NCI-H446 treated with DMSO at 0.1 percent for 48 hours (cell line): ENCODE measurements at places on chromosomes 13 and 19.

DNA sequence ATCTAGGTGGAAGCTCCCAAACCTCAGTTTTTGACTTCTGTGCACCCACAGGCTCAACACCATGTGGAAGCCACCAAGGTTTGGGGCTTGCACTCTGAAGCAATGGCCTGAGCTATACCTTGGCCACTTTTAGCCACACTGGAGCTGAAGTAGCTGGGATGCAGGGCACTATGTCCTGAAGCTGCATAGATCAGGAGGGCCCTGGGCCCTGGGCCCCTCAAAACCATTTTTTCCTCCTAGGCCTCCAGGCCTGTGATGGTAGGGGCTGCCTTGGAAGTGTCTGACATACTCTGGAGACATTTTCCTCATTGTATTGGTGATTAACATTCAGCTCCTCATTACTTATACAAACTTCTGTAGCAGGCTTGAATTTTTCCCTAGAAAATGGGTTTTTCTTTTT lies 273.7 kb downstream of the FGF9 start:
- DNase-seq, result no peak

DNA sequence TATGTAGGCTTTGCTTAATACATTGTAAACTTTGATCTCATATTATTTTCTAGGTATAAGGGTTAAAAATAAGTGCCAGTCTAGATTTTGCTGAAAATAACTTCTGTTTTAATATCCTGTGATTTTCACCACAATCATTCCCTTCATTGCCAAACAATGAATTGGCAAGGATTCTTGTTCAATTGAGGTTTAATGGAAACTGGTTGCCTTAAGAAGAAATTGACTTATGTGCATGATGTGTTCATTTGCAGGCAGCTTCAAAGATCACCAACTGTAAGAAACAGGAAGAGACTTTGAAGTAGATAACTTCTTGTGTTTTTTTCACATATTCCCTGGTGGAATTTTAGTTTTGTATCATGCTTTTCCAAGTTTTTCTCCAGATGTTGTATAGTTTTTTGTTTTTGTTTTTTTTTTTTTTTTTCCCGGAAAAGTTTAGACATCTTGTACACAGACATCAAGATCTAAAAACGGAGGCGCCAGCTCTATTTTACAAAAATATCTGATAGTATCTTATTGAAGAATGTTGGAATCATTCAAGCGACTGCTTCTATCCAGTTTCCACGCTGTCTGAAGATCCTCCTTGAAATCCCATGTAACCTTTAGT lies 108.3 kb downstream of the POSTN start:
- no peak for DNase-seq

DNA sequence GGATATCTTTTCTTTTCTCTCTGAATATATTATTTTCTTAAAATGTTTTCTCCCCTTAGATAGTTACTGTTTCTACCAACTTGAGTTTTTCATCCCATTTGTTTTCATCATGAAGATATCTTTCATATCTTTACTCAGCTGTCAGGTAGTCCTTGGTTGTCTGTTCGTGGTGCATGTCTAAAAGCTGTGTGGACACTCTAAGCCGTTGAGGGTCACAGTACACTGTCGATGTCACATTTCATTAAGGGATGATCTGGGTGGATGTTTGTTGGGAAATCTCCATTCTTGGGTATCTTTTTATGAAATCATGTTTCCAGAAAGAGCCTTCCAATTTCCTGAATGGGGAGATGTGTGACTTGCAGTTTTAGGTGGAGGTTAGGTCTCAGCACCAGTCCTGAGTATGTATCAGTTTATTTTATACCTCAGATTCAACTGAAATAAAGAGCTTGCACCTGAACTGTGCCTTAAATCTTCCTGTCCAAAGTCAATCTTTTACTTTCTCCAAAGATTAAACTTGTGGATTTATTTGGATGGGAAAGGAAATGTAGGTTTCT lies 23.2 kb downstream of the ZMYM2 start:
- DNase-seq, result no peak

DNA sequence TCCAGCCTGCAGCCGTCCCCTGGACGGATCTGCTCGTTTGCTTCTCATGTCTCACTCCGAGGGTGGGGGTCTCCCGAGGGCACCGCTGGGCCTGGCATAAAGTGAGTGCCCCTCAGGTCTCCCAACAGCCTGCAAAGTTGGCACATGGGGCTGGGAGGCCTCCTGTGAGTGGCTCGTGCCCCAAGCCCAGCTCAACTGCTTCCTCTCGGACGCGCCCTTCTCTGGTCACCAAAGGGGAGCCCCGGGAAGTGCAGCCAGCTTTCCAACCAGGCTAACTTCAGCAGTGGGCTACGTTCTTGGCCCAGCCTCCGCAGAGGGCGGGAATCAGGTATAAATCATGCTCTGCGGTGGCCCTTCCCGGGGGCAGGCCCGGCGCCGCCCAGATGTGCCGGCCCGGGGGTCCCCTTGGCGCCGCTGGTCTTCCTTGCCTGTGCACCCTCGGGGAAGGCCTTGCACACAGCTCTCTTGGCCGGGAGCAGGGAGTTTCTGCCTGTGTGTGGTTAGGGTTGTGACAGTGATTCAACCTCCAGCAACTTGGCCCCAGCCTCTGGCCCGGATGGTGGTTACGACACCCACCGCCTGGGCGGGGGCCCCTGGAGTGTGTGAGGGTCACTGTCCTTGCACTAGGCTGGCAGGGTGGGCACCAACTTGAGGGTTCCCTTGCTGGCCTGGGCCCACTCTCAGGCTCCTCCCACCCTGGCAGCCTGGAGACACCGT lies 20.7 kb downstream of the CEBPG start:
- DNase-seq, result no peak

DNA sequence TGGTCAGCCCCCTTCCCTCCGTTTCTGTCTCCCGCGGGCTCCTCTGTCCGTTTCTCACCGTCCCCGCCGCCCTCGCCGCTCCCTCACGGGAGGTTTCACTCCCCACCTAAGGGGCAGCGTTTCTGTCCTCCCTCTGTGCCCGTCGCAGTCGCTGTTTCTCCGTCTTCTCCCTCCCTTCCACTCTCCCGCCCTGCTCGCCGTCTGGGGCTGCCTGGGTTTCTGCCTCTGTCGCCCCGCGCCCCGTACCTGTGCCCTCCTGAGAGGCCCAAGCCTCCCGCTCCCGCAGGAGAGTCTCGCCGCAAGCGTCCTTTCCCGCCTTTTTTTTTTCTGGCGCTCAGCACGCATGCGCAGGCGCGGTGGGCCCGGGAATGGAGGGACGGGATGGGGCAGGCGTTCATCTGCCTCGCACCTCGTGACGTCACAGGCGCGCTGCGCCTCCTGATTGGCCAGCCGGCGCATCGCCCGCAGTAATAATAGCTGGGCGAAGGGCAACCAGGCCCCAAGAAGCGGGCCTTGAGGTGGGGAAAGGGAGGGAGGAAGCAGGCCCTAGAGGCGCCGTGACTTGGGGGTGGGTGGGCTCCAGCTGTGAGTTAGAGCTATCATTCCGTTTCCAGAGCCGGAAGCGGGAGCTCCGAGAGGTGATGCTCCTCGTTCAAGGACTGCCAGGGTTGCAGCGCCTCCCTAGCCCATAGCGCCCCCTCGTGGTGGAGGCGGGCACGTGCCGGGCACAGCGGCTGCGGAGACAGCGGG lies 15.4 kb downstream of the SSC5D start:
- peak; percentile 87 for DNase-seq

DNA sequence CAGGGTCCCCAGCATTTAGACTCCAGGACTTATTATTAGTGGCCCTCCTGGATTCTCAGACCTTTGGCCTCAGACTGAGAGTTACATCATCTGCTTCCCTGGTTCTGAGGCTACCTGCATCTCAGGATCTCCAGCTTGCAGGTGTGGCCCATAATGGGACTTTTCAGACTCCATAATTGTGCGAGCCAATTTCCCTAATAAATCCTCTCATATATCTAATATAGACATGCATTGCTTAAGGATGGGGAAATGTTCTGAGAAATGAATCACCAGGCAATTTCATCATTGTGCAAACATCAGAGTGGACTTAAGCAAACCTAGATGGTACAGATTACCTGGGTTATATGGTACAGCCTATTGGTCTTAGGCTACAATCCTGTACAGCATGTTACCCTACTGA lies 116.5 kb upstream of the FBXL3 start:
- no peak for DNase-seq

- no peak for DNase-seq
Observed at GRCh38 chr19:41945135-41945766, 13.9 kb downstream of the RABAC1 start.
